KG1 (cell line): ENCODE measurements at places on chromosomes 4 and X.
A peak's percentile ranks its signal among the peaks of the same experiment; 100 is the strongest.

DNA sequence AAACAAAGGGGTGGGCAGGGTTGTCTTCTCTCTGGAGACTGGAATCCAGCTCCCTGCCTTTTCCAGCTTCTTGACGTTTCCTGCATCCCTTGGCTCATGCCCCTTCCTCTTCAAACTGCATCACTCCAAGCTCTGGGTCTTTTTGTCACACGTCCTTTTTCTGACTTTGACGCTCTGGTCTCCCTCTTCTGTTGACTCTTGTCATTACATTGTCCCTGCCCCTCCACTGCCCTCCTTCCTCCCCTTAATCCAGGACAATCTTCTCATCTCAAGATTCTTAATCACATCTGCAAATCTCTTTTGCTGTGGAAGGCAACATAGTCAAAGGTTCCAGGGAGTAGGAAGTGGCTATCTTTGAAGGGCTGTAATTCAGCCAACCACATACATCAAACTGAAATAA lies 178.3 kb downstream of the TMA16 start:
- DNase-seq, result no peak

- no peak for DNase-seq
Measured at GRCh38 chrX:40543661-40544328, 37.0 kb upstream of the ATP6AP2 start.

GRCh38 chrX:72141372-72142004 lies 9.8 kb upstream of the RTL5 start:
- no peak for DNase-seq

- DNase-seq, result peak; percentile 30
Measured at GRCh38 chr4:106898621-106899230, 137.4 kb downstream of the DKK2 start.

DNA sequence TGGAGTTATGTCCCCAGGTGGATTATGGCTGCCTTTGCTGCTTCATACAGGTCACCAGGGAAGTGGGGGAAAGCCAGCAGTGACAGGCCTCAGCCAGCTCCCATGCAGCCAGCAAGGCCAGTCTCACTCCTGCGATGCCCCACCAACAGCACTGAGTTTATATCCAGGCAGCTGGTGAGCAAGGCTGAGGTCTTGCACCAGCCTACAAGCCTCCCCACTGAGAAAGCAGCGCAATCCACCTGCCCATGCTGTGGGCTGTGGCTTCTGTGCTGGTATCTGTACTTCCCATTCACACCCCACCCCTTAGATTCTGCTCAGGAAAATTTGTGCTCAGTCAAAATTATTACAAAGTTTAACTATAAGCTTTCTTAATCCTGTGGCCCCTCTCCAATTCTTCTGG lies 153.5 kb downstream of the HHIP start:
- no peak for DNase-seq

- DNase-seq, result no peak
Measured at GRCh38 chr4:155772459-155773195, 13.8 kb downstream of the GUCY1B1 start.

GRCh38 chrX:102491766-102492165 lies 20.2 kb upstream of the TCP11X2 start:
- no peak for DNase-seq

DNA sequence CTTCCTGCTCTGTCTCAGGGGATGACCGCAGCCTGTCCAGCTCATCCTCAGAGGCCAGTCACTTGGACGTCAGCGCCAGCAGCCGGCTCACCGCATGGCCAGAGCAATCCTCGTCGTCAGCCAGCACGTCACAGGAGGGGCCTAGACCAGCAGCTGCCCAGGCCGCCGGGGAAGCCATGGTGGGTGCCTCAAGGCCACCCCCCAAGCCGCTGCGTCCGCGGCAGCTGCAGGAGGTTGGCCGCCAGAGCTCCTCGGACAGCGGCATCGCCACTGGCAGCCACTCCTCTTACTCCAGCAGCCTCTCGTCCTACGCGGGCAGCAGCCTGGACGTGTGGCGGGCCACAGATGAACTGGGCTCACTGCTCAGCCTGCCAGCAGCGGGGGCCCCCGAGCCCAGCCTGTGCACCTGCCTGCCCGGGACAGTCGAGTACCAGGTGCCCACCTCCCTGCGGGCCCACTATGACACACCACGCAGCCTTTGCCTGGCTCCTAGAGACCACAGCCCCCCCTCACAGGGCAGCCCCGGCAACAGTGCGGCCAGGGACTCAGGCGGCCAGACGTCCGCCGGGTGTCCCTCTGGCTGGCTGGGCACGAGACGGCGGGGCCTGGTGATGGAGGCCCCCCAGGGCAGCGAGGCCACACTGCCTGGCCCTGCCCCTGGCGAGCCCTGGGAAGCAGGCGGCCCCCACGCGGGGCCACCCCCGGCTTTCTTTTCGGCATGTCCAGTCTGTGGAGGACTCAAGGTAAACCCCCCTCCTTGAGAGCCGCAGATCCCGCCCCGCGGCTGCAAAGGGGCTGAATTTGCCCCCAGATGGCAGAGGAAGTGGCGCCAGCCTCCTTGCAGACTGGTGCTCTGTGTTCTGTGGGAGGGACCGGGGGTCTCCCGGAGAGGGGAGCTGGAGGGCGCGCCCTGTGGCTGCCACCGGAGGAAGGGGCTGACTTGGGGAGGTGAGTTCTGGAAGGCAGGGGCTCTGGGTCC lies 29.9 kb downstream of the DOK7 start:
- DNase-seq, result no peak

- DNase-seq, result no peak
Measured at GRCh38 chrX:102995316-102995715, 58.2 kb downstream of the RAB40AL start.

GRCh38 chr4:92339676-92340075 lies 35.9 kb downstream of the GRID2 start:
- no peak for DNase-seq
